Esophagus squamous epithelium (tissue), 5 donors: ENCODE measurements at places on chromosomes 3 and 15. TPM values are rescaled to one million over a fixed set of nuclear protein-coding genes. Genes with fewer than 3 reads are reported as not detected.

The CEP19 gene
- 1.0 TPM for total RNA-seq

The C15orf62 gene
- 44.3 TPM for total RNA-seq

The SEMA5B gene
- total RNA-seq = not detected

The CDHR4 gene
- not detected for total RNA-seq

The TICRR gene
- 11.2 TPM for total RNA-seq

The WHAMM gene
- total RNA-seq = 5.3 TPM

The PPP1R14D gene
- not detected for total RNA-seq

The PTH1R gene
- total RNA-seq = 0.40 TPM

The PIK3CB gene
- total RNA-seq = 22.2 TPM

The LIPH gene
- total RNA-seq = 10.4 TPM

The SECISBP2L gene
- 25.3 TPM for total RNA-seq

The CLK3 gene
- total RNA-seq = 46.8 TPM

The ZNF774 gene
- total RNA-seq = 1.7 TPM

The FEZF2 gene
- total RNA-seq = not detected

The COL6A5 gene
- total RNA-seq = 0.26 TPM

The CNTN4 gene
- total RNA-seq = 0.61 TPM

The HCN4 gene
- not detected for total RNA-seq

The DCLK3 gene
- total RNA-seq = 0.13 TPM

The PLIN1 gene
- 3.6 TPM for total RNA-seq

The CFAP100 gene
- not detected for total RNA-seq

The PHC3 gene
- 26.2 TPM for total RNA-seq

The UNC13C gene
- total RNA-seq = 0.18 TPM

The MORC1 gene
- not detected for total RNA-seq

The MCTP2 gene
- 29.9 TPM for total RNA-seq

The PRSS50 gene
- not detected for total RNA-seq

The MAP3K13 gene
- total RNA-seq = 26.0 TPM

The TMEM41A gene
- 15.8 TPM for total RNA-seq

The IL5RA gene
- not detected for total RNA-seq

The ITIH4 gene
- total RNA-seq = 1.9 TPM

The PRR23C gene
- total RNA-seq = not detected

The STAC gene
- total RNA-seq = 0.15 TPM

The CPEB1 gene
- total RNA-seq = 0.19 TPM

The LMAN1L gene
- total RNA-seq = not detected

The GOLGA8J gene
- total RNA-seq = not detected

The FILIP1L gene
- total RNA-seq = 2.5 TPM

The MME gene
- 0.27 TPM for total RNA-seq

The WNT7A gene
- total RNA-seq = not detected

The SLC12A1 gene
- total RNA-seq = not detected

The WDR93 gene
- not detected for total RNA-seq

The KNL1 gene
- total RNA-seq = 4.6 TPM

The RBP2 gene
- total RNA-seq = not detected

The GREM1 gene
- 0.30 TPM for total RNA-seq
